ENCODE measurements at places on chromosomes 3 and 15.

DNA sequence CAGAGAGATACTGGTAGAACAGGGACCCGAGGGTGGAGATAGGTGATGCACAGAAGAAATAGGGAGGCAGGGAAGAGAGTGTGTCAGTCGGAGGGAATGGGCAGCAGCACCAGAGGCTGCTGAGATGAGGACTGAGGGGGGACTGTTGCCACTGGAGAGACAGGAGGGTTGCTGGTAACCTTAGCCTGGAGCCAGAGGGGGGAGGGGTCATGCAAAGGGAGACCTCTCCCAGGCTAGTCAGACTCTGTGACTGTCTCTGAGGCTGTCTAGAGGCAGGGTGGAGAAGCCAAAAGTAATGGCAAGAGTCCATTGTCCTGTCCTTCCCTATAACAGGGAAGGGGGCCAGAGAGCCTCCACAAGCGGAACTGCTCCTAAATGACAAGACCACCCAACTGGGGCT lies 2.1 kb upstream of the DLEC1 start:
- DNase-seq: no peak

GRCh38 chr3:185502987-185503386 lies 4.2 kb upstream of the TMEM41A start:
- DNase-seq: no peak

- DNase-seq: peak; percentile 20
Measured at GRCh38 chr3:17394541-17395155, 347.8 kb downstream of the TBC1D5 start.

DNA sequence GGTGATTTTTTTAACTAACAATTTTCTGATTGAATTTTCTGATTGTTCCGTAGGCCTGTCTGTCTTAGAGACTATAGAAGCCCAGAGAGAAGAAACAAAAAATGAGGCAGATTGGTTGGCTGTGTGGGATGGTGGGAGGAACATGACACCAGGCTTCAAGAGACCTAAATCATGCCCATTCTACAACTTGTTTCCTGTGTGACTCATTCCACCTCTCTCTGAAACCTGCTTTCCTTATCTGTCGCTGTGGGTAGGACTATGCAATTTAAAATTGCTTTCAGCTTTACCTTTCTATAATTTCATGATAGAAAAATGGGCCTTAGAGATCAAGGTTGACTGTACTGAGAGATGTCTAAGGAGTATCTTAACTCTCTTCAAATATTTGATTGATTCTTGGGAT lies 44.5 kb downstream of the OXNAD1 start:
- peak; percentile 56 for DNase-seq

GRCh38 chr15:57472861-57473260 lies 96.6 kb downstream of the CGNL1 start:
- DNase-seq: no peak

GRCh38 chr3:169494982-169495381 lies 168.5 kb downstream of the MECOM start:
- DNase-seq: no peak

DNA sequence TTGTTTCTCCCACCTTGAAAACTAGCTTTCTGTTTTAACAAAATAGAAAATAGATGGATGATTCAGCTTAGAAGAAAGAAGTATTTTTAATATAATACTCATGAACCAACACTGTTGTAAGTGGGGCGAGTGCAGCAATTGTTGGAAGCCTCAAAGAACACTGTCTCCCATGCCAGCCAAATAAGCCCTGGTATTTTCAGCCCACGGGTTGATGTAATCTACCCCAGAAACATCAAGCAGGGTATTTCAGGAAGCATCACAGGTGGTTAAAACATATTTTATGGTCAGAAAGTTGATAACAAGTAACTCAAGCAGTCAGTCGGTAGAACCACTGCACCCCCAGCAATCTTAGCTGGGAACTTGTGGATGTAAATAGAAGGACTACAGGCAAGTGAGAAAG lies 115.9 kb downstream of the SV2B start:
- no peak for DNase-seq

GRCh38 chr3:188370081-188370830 lies 216.3 kb downstream of the LPP start:
- no peak for DNase-seq

GRCh38 chr3:139534455-139534812 lies 5.1 kb downstream of the RBP1 start:
- no peak for DNase-seq

DNA sequence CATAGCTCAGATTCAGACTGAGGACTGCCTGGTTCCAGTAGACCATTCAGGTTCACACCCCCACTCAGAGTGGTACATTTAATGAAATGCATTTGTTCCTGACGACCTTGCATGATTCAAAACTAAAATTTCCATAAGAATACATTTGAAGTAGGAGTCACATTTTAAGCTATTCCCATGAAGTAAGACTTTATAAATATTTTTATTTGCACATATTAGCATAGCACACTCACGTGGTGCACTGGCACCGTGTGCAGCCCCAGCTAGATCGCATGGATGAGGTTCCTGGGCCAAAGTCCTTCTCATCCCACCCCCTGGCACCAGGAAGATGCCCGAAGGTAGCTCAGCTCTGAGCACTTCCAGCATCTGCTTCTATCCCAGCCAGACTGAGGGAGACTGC lies 59.4 kb downstream of the SLCO2A1 start:
- no peak for DNase-seq

DNA sequence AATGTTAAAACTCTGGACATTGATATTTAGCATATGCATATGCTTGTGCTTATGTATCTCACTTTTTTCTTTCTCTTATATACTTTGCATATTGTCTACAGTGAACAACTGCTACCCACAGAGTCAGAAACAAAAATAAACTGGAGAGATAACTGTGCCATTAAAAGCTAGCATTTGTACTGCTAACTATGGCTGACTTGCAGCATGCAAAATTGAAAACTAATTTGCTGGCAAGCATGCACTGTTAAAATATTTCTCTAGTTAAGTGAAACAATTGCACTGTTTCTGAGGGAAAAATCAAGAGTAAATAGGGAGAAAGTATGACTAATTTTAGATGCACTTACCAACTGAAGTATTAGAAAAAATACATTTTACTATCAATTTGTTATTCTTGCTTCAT lies 177.8 kb downstream of the CBLB start:
- no peak for DNase-seq

- DNase-seq: no peak
Measured at GRCh38 chr15:58760385-58761009, 10.6 kb upstream of the MINDY2 start.

- peak; percentile 7 for DNase-seq
Measured at GRCh38 chr3:68958932-68959331, 26.6 kb upstream of the TAFA4 start.

GRCh38 chr3:194139071-194139813 lies 3.3 kb downstream of the HES1 start:
- DNase-seq: peak; percentile 43

DNA sequence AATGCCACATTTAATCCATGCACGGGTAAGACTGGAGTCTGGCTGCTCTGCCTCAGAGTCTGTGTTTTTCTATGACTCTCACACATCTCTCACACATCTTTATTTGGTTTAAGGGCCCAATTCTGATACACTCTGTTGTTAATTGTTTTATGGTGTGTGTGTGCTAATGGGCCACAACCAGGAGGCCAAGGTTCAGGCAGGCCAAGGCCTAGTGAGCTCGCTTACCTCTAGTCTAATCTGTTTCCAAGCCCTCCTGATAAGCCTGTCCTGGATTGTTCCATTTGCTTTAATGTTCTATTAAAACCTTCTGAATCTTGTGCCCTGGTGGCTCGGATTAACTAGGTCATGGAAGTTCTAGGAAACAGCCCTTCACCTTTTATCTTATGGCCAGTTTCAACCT lies 445.4 kb upstream of the DPH6 start:
- DNase-seq: no peak

- no peak for DNase-seq
Measured at GRCh38 chr3:36214460-36214859, 165.8 kb upstream of the STAC start.

DNA sequence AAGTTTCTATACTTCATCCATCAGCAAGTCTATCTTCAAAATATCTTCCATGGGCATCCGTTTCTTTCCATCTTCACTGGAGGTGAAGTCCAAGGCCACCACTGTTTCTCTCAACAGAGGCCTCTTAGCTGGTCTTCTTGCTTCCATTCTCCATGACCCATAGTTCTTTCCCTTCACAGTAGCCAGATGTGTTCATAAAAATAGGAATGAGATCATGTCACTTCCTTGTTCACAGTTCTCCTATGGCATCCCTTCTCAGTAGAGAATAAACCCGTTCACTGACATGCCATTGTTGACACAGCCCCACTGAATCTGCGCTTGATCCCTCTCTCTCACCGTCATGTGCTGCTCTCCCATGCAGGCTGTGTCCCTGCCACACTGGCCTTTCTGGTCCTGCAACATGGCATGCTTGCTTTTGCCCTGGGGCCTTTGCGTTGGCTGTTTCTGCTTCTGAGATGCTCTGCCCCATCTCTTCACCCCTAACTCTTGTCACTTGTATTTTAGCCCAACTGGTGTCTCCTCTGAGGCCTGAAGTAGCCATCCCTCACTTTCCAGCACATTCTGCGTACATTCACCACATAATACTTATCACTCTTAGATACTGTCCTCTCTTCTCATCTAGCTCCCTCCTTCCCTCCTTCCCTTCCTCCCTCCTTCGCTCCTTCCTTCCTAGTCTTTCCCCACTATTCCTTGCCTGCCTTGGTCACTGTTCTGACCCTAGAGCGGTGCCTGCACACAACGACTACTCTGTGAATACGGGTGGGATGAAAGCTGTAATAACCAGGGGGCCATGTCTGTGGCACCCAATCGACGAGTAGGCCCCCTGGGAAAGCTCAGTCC lies 42.0 kb downstream of the STARD5 start:
- peak; percentile 47 for DNase-seq

GRCh38 chr15:51355096-51355495 lies 13.6 kb downstream of the GLDN start:
- DNase-seq: peak; percentile 52

- peak; percentile 77 for DNase-seq
Measured at GRCh38 chr15:66765478-66766281, 63.6 kb downstream of the SMAD6 start.

- no peak for DNase-seq
Measured at GRCh38 chr3:193947596-193947995, 188.4 kb upstream of the HES1 start.

DNA sequence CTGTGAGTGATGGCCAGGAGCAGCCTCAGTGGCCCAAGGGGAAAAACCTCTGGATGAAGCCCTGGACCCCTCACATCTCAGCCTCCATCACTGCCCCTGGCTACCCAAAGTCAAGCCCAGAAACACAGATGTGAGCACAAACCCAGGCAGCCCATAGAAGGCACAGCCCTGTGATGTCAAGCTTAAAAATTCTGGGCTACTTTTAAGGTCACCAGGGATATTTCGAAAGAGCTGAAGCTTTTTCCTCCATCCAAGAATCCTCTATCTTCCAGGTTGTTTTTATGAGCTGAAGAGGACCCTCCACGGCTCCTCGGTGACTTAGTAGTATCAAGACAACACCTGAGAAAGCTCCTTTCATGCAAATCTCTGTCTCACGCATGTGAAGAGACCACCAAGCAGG lies 11.5 kb downstream of the LIPC start:
- no peak for DNase-seq

GRCh38 chr3:196896229-196896628 lies 28.5 kb downstream of the SENP5 start:
- DNase-seq: no peak

DNA sequence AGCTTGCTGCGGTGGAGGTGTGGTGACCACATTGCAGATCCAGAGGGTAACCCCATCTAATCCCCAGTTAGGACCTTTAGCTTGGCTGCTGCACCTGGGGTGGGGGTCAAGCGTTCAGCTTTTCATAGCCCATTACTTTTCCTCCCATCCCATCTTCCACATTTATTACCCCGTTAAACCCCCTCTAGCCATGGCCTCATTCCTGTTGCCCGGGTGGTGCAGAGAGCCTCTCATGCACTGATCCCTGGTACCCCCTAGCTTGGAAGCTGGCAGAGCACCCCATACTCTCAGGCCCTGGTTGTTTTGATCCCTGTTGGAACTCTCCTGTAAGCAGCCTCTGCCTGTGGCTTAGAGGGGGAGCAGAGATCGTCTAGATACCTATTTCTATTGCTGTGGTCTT lies 20.8 kb downstream of the CDAN1 start:
- no peak for DNase-seq

- no peak for DNase-seq
Measured at GRCh38 chr15:83396101-83396500, 51.0 kb upstream of the SH3GL3 start.

DNA sequence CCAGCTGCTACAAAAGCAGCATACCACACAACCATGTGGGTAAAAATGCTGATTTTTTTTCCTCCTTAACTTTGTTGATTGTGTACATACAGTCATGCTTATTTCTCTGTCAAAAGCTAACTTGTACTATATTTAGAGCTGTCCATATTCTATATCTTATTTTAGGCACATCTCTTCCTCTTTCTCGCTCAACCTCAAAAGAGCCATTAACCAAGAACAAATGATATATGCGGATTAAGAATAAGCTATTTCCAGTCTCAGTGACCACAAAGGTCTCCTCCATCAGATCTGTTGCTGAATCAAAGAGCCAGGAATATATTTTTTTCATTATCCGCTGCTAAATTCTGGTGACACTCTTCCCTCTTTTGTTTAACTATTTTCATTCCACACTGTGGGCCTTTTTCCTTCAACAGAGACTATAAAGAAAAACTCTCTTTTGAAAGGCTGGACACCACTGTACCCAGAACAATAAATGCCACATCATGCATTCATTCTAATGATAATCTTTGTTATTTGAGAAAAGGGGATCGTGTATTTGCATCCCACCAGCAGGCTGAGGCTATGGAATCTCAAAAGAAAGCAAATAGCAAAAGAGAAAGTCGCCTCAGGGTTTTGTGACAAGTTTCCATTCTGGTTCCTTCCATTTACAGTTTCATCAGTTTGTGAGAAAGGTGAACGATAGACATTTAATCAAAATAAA lies 8.0 kb downstream of the TMEM212 start:
- DNase-seq: no peak

Measured in suppressor macrophage treated with lipopolysaccharide for 1 hour (primary cell).